ENCODE measurements at places on chromosomes 1 and 21.

DNA sequence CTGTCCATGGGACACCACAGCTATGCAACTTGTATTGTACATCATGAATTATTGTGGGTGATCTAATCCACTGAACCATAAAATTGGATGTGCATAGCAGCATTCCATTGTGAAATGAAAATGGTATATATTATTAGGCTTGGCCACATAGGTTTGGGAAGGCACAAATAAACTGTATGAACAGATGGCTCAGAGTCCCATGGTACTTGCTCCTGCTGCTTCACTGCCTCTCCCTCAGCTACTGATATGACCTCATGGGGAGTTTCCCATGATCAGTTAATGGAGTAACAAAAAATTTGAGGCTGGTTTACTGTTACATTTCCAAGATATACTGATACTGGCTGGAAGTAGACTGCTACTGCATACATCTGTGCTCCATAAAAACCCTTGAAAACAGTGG lies 152.7 kb upstream of the NEGR1 start:
- DNase-seq: no peak

GRCh38 chr1:173551699-173552098 lies 51.2 kb downstream of the SLC9C2 start:
- DNase-seq: no peak

DNA sequence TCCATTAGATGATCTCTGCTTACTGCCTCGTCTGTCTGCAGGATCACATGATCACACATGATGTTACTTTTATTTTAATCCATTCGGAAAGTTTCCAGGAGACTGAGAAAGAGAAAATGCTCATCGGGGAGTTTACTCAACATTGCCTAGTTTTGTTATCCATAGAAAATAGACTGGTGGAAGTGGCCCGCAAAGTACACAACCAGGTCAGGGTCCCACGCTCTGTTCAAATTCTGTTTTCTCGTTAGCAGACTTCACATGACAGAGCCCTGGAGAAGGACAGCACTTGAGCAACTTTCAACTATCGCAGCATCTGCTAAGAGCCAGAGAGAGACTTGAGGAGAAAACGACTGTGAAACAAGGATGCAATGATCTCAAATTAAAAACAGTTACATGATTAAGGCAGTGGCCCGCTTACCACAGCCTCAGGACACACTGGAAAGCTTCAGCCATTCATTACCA lies 44.2 kb downstream of the ADAMTS1 start:
- no peak for DNase-seq

DNA sequence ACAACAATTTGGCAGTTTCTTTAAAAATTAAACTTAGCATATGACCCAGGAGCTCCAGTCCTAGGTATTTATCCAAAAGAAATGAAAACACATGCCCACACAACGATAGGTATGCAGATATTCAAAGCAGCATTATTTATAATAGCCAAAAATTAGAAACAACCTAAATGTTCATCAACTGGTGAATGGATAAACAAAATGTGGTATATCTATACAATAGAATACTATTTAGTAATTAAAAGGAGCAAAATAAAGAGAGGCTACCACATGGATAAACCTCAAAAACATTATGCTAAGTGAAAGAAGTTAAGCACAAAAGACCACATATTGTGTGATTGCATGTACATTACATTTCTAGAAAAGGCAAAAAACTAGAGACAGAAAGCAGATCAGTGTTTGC lies 51.3 kb downstream of the ROR1 start:
- DNase-seq: no peak

- DNase-seq: no peak
These were observed 95.9 kb downstream of the DISP1 start for GRCh38 chr1:222910699-222911098.

All from HEK293T (cell line).